IPS DF 19.7 (cell line): ENCODE measurements at places on chromosomes 7 and 10.

DNA sequence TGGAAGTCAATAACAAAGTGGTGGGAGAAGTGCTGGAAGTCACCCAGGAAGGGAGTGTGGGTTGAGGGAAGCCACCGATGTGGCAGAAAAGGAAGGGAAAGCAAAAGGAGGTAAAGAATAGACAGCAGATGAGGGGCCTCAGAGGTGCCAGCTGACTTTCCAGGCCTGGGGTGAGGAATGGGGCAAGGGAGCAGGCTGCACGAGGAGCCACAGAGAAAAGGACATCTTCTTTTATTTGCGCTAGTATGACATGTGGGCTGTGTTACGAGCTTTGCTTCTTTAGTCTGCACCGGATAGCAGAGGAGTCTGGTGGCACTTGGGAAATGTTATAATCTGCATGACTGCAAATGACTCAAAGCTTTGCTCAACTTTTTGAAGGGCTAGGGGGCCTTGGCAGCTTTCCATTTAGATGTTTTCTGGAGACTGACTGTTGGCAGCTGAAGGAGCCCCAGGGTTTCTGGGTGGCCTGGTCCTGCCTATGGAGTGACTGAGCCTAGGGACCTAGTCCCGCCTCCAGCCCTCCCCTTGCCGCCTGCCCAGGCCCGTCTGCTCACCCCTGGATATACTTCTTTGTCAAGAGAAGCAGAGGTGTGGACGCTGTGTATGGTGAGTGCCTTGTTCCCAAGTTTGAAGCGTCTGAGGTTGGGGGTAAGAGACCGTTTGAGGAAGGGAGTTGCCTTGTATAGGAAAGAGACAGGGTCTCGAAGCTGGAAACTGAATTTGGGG lies 5.1 kb downstream of the PRXL2A start:
- DNase-seq = no peak

GRCh38 chr7:103752995-103753394 lies 236.5 kb downstream of the RELN start:
- DNase-seq = no peak

GRCh38 chr7:51367614-51367968 lies 51.0 kb upstream of the COBL start:
- no peak for DNase-seq

DNA sequence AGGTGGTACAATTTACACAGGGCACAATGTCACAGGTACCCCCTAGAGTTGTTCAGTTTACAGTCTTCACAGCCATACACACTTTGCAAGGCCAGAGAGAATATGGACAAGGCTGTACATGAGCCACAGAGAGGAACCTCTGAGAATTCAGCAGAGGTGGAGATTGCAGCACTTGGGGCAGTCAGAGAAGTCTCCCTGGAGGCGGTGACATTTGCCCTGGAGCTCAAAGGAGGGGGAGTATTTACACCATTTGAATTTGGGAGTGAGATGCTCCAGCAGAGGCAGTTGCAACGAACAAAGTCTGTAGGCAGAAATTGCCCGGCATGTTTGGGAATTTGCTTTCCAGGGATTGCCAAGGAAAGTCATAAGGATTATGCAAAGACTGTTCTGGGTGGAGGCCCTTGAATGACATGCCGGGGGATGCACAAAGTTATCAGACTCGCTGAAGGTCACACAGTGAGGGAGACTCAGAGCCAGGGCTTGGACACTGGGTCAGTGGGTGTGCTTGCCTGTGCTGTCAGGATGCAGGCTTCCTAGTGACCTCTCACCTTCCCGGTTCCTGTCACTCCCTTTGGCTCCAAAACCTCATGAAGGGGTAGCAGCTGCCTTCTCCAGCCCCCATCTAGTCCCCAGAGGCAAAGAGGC lies 160.7 kb upstream of the PCBD1 start:
- no peak for DNase-seq

- DNase-seq = no peak
Observed at GRCh38 chr7:44257213-44257612, 56.4 kb downstream of the YKT6 start.

DNA sequence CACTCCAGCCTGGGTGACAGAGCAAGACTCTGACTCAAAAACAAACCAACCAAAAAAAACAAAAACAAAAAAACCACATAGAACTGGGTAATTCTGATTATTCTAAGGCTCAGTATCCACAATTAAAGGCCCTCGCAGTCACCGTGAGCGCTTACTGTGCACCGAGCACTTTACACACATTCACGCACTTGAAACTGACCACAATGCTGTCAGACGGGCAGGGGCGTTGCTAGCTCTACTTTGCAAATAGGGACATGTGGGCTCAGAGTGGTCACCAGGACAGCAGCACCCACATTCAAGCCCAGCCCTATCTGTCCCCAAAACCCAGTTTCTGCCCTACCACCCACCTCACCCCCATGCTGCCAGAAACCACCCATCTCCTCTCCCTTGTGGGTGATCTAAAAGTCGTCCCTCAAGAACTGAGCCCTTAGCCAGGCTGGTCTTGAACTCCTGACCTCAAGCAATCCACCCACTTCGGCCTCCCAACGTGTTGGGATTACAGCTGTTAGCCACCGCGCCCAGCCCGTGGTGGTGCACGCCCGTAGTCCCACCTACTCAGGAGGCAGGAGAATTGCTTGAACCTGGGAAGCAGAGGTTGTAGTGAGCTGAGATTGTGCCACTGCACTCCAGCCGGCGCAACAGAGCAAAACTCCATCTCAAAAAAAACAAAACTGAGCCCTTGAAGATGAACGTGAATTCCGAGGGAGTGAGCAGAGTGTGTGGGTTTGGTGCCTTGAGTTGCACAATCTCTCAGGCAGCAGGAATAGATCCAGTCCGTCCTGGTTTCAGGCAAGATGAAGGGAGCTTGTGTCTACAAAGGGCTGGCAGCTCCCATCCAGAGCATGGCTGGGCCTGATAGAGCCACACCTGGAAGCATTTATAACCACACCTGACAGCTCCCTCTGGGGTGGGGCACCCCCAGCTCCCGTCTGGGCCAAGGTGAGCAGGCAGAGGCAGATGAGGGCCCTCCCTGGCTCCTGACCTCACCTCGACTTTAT lies 5.4 kb upstream of the HSPB1 start:
- DNase-seq = no peak
